Right ventricle myocardium inferior (tissue), 1 donor: ENCODE measurements at places on chromosomes 16 and 17.

GRCh38 chr16:53999841-54000240, 286.7 kb downstream of the IRX3 start:
- no peak for DNase-seq

DNA sequence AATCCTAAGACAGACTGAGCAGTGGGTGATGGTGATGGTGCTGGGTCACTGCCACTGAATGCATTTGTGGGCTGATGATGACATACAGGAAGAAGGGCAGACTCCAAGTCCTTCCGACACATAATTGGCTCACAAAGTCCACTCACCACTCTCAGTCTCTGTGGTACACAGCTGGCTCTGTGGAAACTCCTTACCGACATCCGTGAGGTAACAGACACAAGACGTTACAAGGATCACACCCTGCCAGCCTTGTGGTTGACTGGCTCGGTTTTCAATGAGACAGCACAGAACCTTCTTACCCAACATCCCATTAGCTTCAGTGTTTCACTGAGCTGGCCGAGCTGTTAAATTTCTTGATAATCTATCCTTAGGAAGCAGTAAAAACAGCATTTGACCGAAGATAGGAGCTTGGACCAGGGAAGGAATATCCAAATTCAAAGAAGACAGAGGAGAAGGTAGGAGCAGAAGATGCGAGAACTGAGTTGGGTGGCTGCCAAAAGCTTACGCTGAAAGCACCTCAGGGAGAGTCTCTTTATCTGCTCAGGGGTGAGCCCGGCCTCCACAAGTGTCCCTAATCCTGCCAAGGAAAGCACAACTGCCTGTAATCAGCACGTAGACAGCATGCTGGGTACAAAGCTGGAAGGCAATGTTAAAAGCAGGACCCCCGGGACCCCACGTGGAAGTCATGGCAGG, 5.5 kb upstream of the MXRA7 start:
- DNase-seq: no peak

DNA sequence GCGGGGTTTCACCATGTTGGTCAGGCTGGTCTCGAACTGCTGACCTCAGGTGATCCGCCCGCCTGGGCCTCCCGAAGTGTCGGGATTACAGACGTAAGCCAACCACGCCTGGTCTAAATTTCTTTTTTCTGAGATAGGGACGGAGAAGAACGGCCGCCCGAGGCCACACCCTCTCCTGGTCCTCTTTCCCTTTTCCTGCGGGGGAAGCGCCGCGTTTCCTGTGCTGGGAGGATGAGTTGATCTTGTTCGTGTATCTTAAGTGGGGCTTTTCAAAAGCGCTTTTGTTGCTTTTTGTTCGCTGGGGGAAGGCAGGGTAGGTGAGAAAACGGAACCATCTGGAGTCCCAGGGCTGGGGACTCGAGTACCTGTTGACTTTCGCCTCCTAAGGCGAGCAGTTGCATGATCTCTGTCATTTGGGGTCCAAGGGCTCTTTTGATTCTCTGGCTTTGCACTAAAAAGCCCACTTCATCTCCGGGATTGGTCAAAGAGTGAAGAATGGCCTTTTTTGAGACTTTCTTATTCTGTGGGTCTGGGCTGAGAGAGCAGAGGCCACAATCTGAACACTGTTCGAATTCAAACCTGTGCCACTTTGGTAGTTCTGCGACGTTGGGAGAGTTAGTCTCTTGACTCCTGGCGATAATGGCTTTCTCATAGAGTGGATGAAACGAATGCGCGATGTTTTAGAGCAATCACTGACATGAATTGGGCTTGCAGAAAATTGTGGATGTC, 1.3 kb downstream of the FUS start:
- no peak for DNase-seq

- DNase-seq: no peak
These were observed 21.4 kb downstream of the CCDC102A start for GRCh38 chr16:57514791-57515600.

- DNase-seq: no peak
These were observed 2.7 kb upstream of the SNX20 start for GRCh38 chr16:50683689-50684374.

DNA sequence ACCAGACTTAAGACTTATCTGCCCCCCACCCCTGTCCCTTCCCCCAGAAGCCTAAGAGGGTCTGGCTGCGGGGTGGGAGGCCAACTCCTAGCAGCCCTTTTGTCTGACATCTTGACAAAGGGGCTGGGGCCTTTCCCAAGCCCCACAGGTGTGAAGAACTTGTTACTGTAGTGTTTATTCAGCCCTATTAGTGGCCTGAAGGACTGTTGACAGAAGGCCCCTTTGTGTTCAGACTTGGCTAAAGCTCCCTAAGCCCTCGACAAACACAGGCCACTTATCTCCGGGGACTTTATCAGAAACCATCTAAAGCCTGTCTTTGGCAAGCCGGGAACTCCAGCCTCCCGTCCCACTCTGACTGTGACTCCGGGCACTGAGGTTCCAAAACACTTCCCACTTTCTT, 129.8 kb downstream of the NTN1 start:
- DNase-seq: no peak

- DNase-seq: no peak
These were observed 6.6 kb upstream of the MED11 start for GRCh38 chr17:4724650-4725049.

- no peak for DNase-seq
These were observed 14.1 kb upstream of the NDEL1 start for GRCh38 chr17:8421571-8421970.

GRCh38 chr17:42111871-42112551, 503 bp downstream of the DHX58 start:
- DNase-seq: no peak

GRCh38 chr17:48830840-48831548, at the start of gene CALCOCO2:
Gene CALCOCO2 (plus strand): TSS chr17:48831035. CDS start chr17:48841708, 10,673 bp downstream.
- peak; percentile 99 for DNase-seq

DNA sequence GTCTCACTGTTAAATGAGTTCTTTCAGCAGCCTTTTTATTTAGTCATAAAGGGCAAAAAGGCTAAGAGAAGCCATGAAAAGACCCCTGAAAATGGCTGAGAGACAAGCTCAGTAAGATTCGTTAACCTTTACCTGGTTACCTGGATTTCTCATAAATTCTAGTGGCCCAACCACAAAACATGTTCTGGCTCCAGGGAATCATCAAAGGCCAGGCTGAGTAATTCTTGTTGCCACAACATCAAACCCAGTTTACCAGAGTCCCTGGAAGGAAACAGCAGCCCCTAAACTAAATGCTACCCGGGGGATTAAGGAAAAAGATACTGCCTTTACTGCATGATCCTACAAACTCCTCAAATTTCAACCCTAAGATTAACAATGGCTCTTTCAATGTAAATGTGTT, 15.8 kb downstream of the CYTH1 start:
- no peak for DNase-seq

DNA sequence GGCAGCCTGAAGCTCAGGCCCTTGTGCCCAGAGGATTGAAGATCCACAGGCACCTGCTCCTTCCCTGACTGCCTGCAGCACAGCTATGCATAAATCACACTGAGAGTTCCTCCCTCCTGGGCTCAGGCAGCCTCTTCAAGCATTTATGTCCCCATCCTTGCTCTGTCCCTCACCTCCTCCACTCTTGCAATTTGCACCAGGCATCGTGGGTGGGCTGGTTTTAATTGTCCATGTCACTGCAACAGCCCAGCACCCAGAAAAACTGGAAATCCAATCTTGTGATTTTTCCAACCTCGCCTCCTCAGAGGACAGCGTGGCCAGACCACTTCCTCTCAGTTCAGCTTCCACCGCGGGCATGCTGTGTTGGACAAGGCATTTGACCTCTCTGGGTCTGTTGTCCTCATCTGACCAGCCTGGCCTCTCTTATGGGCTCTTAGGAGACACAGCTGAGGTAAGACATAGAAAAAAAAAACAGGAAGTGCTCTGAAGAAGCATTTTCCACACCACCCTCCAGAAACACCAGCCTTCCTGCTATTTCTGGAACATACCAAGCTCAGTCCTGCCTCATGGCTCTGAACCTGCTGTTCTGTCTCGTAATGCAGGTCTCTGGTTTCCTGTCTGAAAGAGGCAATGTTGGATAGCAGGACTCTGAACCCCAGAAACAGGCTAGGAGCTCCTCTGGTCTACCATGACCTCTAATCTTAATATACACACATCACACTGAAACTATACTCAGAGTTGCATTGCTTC, 8.3 kb downstream of the TMEM114 start:
- no peak for DNase-seq

DNA sequence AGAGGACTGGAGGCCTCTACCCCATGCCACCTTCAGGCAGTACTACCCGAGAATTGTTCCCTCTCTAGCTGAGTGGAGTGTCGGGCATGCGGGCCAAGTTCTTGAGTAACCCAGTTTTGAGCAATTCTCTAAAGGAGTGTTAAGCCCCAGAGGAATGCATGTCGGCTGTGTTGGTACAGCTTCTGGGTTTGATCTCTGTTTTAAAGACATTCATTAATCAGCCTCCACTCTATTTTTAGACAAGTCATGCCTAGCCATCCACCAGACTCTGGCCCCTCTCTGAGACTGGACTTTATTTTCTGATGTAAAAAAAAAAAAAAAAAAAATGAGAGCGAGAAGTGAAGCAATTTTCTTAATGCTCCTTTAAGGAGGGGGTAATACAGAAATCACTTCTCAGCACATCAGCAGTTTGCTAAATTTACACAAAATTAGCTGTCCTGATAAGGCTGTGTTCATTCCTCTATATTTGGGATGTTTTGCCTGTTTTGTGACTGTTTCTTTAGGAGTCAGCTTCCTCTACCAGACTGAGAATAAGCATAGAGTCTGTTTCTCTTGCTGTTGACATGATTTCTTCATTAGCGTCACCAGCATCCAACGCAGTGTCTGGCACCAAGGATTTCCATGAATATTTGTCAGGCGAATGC, 88.7 kb downstream of the AXIN2 start:
- no peak for DNase-seq

GRCh38 chr16:52721331-52721730, 174.4 kb upstream of the TOX3 start:
- DNase-seq: no peak

- no peak for DNase-seq
These were observed 142.3 kb downstream of the IRF8 start for GRCh38 chr16:86041215-86041614.

- no peak for DNase-seq
These were observed 36.6 kb upstream of the TMEM132E start for GRCh38 chr17:34542700-34543336.

DNA sequence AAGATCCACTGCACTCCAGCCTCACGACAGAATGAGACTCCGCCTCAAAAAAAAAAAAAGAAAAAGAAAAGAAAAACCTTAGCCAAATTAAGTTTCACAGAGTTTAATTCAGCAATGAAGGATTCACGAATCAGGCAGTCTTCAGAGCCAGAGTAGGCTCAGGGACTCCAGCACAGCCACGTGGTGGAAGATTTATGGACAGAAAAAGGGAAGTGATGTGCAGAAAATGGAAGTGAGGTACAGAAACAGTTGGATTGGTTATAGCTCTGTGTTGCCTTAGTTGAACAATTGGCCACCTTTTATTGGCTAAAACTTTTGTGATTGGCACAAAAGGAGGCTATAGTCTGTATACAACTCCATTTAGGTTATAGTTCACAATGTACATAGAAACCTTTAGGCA, 256.6 kb downstream of the HS3ST3B1 start:
- DNase-seq: no peak

DNA sequence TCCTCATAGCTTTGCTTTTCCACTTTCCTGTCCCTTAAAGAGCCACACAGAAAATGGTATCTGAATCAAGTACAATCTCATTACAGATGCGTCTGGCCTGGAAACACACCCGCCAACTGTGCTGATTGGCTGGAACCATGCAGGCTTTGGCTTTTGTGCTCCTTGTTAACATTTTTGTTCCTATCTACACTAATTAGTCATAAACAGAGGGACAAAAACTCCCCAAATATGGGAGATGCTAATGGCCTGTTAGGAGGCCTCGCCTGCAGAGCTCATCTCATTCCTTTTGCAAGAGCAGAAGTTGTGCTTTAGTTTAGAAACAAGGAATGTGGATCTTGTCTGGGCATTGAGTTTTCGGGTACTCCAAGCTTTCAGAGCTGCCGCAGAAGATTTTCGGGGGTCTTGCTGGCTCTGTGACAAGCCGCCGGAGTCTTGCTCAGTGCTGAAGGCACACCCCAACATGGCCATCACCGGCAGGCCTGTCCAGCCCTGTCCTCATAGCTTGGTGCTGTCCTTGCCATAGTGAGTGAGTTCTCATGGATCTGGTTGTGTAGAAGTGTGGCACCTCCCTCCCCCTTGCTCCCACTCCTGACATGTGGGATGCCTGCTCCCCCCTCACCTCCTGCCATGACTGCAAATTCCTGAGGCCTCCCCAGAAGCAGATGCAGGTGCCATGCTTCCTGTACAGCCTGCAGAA, 69.8 kb downstream of the METRNL start:
- DNase-seq: no peak

- no peak for DNase-seq
These were observed 441.6 kb upstream of the HSBP1 start for GRCh38 chr16:83366228-83366627.

DNA sequence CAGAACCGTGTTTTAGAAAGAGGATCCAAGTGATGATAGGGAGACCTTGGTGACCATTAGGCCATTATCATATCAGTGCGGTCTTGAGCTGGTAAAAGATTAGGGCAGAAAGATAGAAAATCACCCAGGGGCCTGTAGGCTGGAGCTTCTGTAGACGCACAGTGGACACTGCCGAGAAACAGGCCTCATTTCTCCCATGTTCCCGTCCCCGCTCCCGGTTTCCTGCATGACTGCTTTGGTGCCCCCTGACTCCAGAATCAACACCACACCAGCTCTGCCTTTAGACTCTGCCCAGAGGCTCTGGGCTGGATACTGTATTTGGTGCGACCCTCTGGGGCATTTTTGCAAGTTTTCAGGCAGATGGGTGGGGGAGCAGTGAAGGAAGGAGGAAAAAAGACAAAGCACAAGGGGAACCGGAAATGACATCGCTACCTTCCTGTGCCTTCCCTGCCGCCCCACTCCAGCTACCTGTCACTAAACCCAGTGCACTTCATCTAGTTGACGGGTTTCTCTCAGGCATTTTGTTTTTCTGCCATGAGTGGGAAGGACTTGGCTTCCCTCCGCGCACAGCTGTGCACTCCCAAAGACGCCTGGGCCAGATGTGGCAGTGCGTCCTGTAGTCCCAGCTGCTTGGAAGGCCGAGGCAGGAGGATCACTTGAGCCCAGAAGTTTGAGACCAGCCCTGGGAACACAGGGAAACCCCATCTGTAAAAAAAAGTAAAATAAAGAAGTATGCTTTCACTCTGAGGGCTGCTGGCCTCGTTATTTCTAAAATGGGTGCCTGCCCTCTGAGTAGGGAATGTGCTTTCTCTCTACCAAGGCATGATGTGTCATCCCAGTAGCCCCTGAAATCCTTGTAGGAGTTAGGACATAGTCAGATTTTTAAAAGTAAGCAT, 214.1 kb downstream of the RPTOR start:
- DNase-seq: no peak

DNA sequence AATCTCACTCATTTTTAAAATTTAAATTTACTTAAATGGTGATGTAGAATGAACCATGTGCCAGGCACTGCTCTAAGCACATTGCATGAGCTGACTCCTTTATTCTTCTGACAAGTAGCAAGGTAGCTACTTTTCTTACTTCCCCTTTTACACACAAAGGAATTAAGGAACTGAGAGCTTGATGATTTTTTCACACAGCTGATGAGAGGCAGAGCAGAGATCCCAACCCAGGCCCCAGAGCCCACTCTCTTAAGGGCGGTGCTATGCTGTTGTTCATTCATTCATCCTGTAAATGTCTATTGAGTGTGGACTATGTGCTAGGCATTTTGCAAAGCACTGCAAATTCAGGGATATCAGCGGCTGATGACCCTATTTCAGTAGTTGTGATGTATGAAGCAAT, 17.9 kb downstream of the SEC14L5 start:
- no peak for DNase-seq

- no peak for DNase-seq
These were observed 3.6 kb upstream of the UBE2I start for GRCh38 chr16:1305823-1306222.

- no peak for DNase-seq
These were observed 17.5 kb upstream of the KLHL11 start for GRCh38 chr17:41882756-41883155.
